OCI-LY7 (cell line): ENCODE measurements at places on chromosomes 1 and 21.

GRCh38 chr1:150165622-150166612, 16.2 kb downstream of the PLEKHO1 start:
- DNase-seq = peak; percentile 78

GRCh38 chr1:163866564-163866963, 544.8 kb downstream of the NUF2 start:
- no peak for DNase-seq

- no peak for DNase-seq
These were observed 598.6 kb downstream of the NPHP4 start for GRCh38 chr1:5393603-5394002.

DNA sequence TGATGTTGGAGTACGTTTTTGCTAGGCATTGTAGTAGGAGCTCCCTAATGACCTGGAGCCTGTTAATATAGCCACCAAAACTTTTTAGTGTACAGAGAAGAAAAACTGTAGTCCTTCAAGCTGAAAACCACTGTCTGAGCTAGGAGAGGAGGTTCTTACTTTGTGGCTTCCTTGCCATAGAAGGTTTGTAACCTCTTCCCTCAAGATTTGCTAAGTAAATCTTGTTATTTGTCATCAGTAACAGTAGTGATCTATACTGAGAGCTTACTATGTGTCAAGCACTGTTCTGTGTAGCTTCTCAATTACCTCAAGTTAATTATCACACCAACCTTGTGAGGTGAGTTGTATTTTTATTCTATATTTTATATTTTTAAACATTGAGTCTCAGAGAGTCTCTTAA, 21.2 kb upstream of the LRRC8C start:
- no peak for DNase-seq

DNA sequence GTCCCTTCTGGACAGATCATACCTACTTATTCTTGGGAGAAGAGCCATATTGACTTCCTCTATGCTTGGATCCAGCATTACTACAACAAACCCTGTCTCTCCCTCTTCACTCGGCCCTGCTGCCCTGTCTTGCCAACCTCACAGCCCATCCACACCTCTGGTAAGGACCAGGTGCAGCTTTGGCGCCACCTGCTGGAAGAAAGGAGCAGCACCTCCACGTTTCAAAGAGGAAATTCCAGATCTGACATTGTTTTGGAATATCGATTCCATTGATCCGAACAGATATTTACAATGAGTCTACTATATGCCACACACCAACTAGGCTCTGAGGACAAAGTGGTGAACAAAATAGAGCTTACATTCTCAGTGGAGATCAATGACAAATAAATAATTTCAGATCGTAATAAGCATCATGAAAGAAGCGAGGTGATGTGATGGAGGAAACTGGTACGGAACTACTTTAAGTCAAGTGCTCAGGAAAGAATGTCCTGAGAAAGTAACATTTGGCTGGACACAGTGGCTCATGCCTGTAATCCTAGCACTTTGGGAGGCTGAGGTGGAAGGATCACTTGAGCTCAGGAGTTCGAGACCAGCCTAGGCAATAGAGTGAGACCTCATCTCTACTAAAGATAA, 18.7 kb downstream of the MFSD2A start:
- peak; percentile 77 for DNase-seq

DNA sequence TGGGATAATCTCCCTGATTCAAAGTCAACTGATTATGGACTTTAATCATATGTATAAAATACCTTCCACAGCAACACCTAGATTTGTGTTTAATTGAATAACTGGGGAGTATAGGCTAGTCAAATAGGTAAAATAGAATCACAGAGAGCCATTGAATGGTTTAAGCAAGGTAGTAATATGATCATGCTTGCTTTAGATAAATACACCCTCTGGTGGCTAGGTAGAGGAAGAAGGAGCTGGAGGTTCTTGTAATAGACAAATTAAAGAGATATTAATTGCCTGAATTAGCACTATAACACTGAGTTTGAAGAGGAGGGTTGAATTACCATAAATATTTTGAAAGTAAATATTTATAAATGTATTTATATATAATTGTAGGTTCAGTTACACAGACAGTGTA, 40.3 kb downstream of the DIRAS3 start:
- DNase-seq = no peak
